ENCODE measurements at places on chromosomes 11 and 22. TPM values are rescaled to one million over a fixed set of nuclear protein-coding genes. Genes with fewer than 3 reads are reported as not detected.
A peak's percentile ranks its signal among the peaks of the same experiment; 100 is the strongest.

DNA sequence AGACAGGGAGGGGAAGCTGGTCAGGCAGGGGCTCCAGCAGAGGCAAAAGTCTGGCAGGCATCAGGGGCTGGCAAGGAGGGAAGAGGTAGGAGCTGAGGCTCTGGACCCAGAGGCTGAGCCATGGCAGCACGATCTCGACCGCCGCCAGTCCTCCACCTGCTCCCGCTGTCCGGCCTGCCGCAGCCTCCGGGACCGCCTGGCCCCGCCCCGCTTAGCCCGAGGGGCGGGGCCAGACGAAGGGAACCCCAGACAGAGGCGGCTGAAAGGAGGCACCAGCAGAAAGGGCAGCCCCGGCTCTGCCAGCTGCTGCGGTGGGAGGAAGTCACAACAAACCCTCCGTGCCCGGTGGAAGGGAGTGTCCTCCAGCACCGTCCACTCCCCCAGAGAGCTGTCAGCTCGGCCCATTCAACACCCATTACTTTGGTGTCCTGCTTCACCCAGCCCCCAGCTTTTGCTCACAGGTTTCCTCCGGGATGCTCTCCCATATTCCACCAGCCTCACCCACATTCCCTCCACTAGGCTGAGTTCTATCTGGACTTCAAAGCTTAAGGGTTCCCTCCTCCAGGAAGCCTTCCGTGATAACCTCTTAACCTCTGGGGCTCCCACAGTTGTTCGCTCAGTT, at the start of gene MFNG:
Gene MFNG, minus strand, starts transcription at position 161 of the 622 bp plus-strand sequence. CDS start 207 bp downstream, outside the sequence.
- H3K27ac ChIP-seq: peak within 1 kb of the TSS; percentile 71
- H3K36me3 ChIP-seq: no peaks in the 10 kb centered on the region
- H3K4me3 ChIP-seq: peak within 1 kb of the TSS; percentile 44
- peaks cover 20% of the 10 kb centered on the region for H3K27me3 ChIP-seq
- H3K4me1 ChIP-seq: peaks cover 31% of the 10 kb centered on the region

DNA sequence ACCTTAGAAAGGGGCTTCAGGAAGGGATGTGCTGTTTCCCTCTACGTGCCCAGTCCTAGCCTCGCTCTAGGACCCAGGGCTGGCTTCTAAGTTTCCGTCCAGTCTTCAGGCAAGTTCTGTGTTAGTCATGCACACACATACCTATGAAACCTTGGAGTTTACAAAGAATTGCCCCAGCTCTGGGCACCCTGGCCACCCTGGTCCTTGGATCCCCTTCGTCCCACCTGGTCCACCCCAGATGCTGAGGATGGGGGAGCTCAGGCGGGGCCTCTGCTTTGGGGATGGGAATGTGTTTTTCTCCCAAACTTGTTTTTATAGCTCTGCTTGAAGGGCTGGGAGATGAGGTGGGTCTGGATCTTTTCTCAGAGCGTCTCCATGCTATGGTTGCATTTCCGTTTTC, 2.2 kb upstream of the TAGLN start:
- H3K36me3 ChIP-seq: no peaks in the 10 kb centered on the region
- H3K4me1 ChIP-seq: peaks cover 17% of the 10 kb centered on the region
- no peak overlapping the region for H3K4me3 ChIP-seq
- H3K27ac ChIP-seq: no peak overlapping the region
- DNase-seq: no peak

- no peak overlapping the region for H3K27ac ChIP-seq
- no peak overlapping the region for H3K4me3 ChIP-seq
- H3K36me3 ChIP-seq: no peaks in the 10 kb centered on the region
- no peak for DNase-seq
Observed at GRCh38 chr22:25875461-25875860, 133.5 kb downstream of the MYO18B start.

OR52E8 gene
- not detected for total RNA-seq

GAL3ST1 gene
- total RNA-seq: 8.8 TPM

UPB1 gene
- total RNA-seq: not detected
